AG08396 (cell line): ENCODE measurements at places on chromosomes 1 and 21.
A peak's percentile ranks its signal among the peaks of the same experiment; 100 is the strongest.

DNA sequence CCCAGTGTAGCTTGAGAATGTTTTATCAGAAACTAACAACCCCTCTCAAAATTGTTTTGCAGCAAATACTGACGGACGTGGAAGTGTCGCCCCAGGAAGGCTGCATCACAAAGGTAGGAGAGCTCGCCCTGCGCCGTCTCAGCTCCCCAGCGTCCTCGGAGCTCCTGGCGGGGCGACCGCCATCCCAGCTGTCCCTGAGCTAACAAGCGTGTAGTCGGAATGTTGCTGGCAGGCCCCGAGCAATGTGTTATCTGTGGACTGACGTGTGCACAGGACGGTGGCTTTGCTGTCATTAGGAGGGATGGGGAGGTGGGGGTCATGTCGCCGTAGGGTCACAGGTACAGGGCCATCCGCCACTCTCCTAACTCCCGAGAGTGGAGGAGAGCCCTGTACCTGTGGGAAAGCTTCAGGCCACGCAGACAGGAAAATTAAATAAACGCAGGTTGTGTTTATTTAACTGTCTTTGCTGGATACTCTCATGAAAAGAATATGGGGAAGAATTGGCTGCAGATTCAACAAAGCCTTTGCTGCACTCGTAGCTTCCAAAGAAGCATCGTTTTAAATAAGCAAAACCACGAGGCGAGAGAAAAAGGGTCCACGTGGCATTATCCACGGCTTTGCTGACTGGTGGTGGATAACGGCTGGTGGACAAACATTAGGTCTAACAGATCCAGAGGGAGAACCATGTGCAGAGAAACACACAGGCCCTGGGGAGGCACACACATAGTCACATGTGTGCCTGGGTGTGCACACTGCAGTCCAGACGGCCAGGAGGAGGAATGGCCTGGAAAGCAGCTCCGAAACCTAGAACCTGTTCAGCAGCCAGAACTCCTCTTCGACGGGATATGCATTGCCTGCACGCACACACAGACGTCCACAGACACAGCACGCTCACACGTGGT is 175.3 kb downstream of the PRDM16 start:
- no peak for DNase-seq

- DNase-seq = no peak
Observed at GRCh38 chr1:65164633-65165032, 16.6 kb downstream of the AK4 start.

DNA sequence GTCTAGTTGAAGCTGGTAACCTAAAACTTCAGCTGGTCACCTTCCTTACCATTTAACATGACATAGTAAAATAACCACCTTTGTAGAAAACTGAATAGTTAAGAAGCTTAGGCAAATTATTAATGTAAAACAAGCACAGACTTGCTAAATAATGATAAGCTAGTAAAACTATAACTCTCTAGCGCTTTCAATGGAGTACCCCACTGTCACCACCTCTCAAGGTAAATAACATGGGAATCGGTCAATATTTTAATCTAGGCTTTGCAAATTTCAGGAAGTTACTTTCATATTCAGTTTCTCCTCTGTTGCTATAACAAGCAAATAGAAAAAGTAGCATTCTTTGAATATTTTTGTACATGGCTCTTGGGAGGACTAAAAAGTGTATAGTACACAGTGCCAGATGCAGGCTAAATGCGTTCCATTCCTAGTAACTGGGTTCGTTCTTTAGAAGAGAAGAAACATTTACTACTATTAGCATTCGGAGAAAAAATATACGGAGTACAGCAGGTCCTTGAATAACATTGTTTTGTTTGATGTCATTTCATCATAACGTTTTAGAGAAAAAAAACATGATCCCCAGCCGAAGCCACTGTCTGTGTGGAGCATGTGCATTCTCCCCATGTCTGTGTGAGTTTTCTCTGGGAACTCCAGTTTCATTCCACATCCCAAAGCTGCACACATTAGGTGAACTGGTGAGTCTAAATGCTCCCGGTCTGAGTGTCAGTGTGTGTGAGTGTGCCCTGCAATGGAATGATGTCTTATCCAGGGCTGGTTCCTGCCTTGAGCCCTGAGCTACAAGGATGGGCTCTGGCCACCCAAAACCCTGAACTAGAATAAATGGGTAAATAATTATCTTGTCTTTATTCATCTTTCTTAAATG is 52.5 kb downstream of the EPRS1 start:
- peak; percentile 4 for DNase-seq

GRCh38 chr1:34715139-34715538 is 39.7 kb upstream of the GJB5 start:
- no peak for DNase-seq

GRCh38 chr1:52996653-52997052 is 65.4 kb upstream of the PODN start:
- DNase-seq = no peak

DNA sequence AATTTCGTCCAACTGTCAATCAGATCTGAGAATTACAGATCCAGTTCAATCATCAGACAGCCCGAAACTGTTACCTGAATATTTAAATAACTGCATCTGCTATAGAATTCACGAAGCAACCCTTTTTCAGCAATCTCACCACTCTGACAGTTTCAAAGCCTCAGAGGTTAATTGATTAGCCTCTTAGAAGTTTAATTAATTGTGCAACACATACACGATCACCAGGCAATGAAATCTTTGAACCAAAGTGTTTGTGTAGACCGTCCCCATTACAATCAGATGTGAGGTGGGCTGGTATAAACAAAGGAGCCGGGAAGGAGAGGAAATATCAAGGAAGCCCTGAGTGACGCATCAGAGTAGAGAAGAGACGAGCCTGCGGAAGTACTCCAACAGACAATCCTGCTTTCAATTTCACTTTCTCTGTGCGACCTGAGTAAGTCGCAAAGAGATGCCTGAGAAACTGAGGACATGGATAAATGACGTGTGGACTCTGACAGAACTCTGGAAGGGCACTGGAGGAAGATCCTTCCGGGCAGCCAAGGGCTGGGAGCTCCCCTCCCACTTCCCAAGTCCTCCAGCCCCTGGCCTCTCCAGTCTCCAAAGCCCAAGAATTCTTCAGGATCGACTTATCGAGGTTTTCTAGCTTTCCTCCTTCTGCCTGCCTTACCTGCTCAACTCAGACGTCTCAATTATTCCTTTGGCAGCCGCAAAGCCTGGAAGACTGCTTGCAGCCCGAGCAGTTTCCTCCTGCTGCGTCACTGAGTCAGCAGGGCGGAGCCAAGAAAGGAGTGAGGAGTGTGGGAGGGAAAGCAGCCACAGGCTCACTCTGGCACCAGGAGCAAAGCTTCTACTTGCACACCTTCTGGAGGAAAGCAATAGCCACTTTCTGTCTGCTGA is at the start of gene RNASEL:
Gene RNASEL (minus strand): TSS at position 757 of the 897 bp plus-strand sequence. CDS start 2,450 bp downstream, outside the sequence.
- peak; percentile 77 for DNase-seq

GRCh38 chr1:1847890-1848289 is 43.0 kb downstream of the GNB1 start:
- DNase-seq = no peak

- DNase-seq = peak; percentile 7
Observed at GRCh38 chr1:37755290-37755689, 9.6 kb downstream of the EPHA10 start.

- DNase-seq = no peak
Observed at GRCh38 chr1:228513236-228513900, 26.2 kb downstream of the RNF187 start.

- DNase-seq = no peak
Observed at GRCh38 chr1:244099258-244099930, 48.3 kb downstream of the ZBTB18 start.

DNA sequence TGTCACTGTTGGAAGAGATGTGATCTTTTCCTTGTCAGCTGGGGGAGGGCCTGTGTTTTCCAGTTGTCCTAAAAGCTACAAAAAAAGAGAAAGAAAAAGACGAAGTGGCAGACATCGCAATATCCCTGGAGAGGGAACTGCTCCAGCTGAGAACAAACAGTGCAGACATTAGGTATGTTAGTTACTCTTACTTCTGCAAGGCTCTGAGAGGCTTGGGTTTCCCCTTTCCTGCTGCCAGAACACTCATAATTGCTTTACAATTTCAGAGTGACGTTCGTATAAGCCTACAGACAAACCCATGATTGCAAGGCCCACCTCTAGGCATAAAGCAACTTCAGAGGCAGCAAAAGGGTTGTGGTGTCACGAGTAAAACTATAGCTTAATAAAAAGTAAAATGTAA is 31.1 kb downstream of the CD160 start:
- no peak for DNase-seq

GRCh38 chr1:224929335-224930237 is at the start of gene DNAH14:
Gene DNAH14 (plus strand): TSS chr1:224929675. CDS start chr1:224952703, 23,028 bp downstream.
- peak; percentile 88 for DNase-seq

DNA sequence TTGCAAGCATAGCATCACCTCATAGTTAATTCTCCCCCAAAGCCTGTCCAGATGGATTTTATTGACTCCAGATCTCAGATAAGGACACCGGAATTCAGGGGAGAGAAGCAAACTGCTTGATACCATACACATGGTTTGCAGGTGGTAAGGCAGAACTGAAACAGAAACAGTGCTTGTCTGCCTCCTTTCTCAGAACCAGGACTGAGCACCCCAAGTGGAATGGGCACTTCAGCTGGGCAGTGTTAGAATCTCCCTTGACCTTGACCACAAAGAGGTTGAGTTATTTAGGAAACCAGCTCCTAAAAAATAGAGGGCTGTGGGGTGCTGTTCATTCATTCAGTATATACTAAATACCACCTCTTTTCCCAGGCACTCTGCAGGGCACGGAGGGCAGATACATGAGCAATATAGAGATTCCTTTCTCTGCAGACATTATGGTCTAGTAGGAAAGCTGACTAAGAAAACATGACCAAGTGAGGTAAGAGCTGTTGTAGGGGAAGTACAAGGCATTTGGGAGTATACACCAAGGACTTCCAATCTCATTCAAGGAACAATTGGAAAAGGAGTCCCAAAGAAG is 185.2 kb downstream of the C1orf94 start:
- no peak for DNase-seq

DNA sequence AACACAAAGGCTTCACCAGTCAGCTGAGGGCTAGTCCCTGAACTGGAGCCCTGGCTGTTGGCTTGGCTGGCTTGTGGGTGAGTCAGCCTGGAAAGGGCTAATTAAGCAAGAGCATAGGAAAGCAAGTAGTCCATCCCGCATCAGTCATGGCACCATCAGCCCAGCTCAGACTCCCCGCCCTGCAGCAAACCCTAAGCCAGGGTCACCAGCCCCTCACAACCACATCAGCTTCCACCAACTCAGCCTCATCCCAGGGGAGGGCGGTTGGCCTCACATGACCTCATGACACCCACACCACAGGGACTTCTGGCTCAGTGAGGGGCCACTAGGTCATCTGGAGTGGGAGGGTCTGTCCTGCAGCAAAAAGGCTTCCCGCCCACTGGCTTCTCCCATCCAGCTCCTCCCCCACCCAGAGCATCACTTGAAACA is 7.0 kb upstream of the SPATC1L start:
- DNase-seq = peak; percentile 88

GRCh38 chr1:10610901-10611600 is 136.3 kb downstream of the PEX14 start:
- peak; percentile 5 for DNase-seq

- DNase-seq = peak; percentile 76
Observed at GRCh38 chr21:38352536-38353219, 95.9 kb downstream of the KCNJ15 start.

DNA sequence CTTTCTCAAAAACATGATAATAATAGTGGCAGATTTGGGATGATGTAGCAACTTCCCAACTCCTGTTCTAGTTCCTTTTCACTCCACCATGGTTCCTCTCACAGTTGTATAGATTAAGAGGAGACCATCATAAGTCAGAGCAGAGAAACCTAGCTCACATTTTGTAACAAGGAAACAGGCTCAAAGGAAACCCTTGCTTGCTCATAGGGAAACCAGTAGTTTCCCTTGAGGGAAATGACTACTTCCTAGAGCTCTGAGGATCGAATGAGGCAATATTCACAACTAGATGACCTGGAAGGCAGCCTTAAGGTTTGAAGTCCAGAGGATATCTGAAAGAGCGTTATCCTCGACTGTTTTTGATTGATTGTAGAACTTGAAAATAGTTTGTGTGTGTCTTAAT is 76.1 kb upstream of the C8B start:
- no peak for DNase-seq

GRCh38 chr1:63855942-63856341 is 82.1 kb downstream of the ROR1 start:
- no peak for DNase-seq

DNA sequence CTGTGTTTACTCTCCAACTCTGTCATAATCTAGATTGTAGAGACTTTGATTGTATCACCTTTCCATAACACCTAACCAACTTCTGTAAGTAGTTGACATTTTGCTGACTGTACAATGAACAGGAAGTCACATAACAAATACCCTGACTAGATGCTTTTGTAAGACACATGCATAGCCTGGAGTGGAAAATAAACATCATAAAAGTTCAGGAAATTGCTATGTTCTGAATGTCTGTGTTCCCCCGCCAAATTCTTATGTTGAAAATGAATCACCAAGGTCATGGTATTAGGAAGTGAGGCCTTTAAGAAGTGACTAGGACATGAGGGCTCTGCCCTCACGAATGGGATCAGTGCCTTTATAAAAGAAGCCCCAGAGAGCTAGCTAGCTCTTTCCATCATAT is 40.4 kb upstream of the ZSWIM5 start:
- peak; percentile 57 for DNase-seq

- no peak for DNase-seq
Observed at GRCh38 chr21:26433386-26433785, 139.7 kb downstream of the CYYR1 start.
